ENCODE measurements at places on chromosomes 11 and 22. TPM values are rescaled to one million over a fixed set of nuclear protein-coding genes. Genes with fewer than 3 reads are reported as not detected.

TSSK2 gene
- total RNA-seq, result not detected

EEF1G gene
- 1,313 TPM for total RNA-seq

SEC14L6 gene
- total RNA-seq, result 0.49 TPM

ADM2 gene
- total RNA-seq, result under 0.01 TPM

MS4A7 gene
- 1.7 TPM for total RNA-seq

IFITM10 gene
- 0.49 TPM for total RNA-seq

MYOD1 gene
- not detected for total RNA-seq

SNX32 gene
- 10.8 TPM for total RNA-seq

OR51V1 gene
- total RNA-seq, result not detected

ART1 gene
- total RNA-seq, result not detected

GPR83 gene
- 0.98 TPM for total RNA-seq

FJX1 gene
- total RNA-seq, result 30.2 TPM

CCDC81 gene
- 2.5 TPM for total RNA-seq

FIBP gene
- total RNA-seq, result 109 TPM

OTOG gene
- total RNA-seq, result under 0.01 TPM

SMC1B gene
- total RNA-seq, result not detected

VPREB1 gene
- not detected for total RNA-seq

MAJIN gene
- total RNA-seq, result not detected

ROBO4 gene
- total RNA-seq, result 3.9 TPM

CDCA5 gene
- 2.0 TPM for total RNA-seq

TUB gene
- 77.0 TPM for total RNA-seq

LSP1 gene
- total RNA-seq, result 0.98 TPM

IL17REL gene
- total RNA-seq, result 0.25 TPM
